CD4-positive, alpha-beta T cell treated with Interleukin-17A for 1 hour (primary cell): ENCODE measurements at places on chromosomes 1 and 21.

DNA sequence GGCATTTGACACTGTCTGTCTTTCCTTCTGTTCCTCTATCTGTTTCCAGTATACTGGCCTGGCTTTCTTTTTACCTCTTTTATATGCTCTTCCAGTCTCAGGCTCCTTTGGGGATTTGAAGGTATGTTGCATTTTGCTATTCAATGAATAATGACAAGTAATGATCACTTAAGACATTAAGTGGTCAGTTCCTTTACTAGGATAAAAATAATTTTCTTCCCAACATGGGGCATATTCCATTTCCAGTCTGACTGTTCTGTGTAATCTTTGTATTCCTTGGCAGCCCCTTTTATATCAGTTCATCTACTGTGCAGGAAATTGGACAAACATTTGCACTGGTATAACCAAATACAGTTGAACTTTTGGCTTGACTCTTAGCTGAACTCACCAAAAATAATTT is 15.6 kb downstream of the METTL18 start:
- no peak for DNase-seq

DNA sequence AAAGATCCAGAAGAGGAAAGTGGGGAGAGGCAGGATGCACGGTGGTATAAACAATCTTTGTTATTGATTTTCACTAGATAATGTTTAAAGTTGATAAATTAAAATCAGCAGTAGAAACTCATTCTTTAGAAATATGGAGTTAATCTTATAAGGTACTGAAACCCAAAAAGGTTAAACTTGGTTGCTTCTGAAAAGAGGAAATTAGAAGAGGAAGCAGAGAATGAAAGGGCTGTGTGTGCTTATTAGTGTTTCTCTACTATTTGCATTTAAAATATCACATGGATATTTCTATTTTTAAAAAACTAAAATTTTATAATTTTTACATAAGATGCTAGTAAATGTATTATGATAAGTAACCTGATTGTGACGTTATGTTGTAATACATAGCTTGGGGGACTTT is 24.4 kb downstream of the C1orf141 start:
- DNase-seq = no peak

DNA sequence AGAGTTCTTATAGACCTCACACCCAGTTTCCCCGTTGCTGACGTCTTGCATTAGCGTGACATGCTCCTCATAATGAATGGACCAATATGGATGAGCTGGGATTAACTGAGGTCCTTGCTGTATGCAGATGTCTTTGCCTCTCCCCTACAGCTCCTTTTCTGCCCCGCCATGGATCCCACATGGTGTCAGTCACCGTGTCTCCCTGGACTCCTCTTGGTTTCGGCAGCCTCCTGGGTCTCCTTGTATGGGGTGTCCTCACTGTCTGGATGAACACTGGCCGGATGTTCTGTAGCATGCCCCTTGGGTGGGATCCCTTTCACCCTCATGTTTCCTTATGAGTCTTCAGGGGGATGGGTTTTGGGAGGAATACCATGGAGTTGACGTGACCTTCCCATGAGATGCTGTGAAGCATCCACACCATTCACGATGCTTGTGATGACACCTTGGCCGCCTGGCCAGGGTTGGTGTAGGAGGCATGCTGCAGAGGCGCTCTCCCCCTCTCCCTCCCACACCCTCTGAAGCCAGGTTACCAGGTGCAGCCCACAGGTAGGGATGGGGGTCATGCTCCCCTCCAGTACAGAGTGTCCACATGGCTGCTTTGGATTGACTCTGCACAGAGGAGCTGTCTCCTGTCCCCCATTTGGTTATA is 4.4 kb downstream of the GJC2 start:
- DNase-seq = no peak

DNA sequence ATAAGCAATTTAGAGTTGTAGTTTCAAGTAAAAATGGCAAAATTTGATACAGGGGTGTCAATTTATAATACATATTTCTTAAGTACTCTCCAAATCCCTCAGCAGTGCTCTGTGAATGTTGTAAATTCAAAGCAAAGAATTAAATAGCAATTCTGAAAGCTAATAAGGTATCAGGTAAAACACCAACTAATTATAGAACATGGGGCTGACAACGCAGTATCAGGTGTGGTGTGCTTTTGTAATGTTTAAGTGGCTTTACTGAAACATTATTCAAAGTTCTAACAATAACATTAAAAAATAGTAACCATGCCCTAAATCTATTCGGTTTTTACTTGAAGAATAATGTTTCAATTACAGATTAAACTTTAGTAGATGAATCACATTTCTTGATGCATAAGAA is 1271.2 kb upstream of the ADGRL2 start:
- no peak for DNase-seq

DNA sequence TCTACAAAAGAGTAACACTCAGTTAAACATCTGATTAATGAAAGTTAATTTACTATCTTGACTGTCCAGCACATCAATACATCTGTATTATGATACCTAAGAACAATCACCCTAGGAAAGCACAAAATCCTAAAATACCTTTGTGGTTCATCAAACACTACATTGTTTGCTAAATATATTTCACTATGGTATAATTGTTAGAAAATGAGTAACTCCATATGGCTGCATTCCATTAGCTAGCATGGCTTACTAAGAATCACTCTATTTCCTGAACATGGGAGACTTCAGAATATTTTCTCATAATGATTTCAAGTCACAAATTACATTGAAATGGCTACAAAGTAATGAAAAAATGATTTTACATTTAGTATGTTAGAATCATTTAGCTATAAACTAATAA is 12.5 kb downstream of the TRMT1L start:
- no peak for DNase-seq
